Left lung (tissue), 14 donors: ENCODE measurements at places on chromosomes 2 and 18. TPM values are rescaled to one million over a fixed set of nuclear protein-coding genes. Genes with fewer than 3 reads are reported as not detected.

DNA sequence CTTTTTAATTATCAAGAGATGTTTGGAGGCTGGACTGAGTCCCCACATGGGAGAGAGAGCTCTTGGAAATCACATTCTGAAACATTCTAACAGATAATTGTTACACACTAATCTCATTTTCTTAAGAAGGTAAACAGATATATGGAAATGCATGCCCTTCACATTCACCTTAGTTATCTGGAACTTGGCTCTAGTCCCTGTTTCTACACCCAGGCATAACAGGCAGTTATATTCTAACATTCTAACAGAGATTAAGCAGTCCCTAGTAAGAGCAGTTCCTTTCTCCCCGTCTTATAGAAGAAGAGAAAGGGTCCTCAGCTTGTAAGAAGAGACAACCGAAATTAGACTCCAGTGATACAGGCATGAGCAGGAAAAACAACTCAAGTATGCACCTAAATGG lies 385.4 kb downstream of the SOX11 start:
- no peaks in the 10 kb centered on the region for H3K27me3 ChIP-seq
- no peak for DNase-seq
- no peak overlapping the region for H3K27ac ChIP-seq
- H3K4me1 ChIP-seq: no peaks in the 10 kb centered on the region

DNA sequence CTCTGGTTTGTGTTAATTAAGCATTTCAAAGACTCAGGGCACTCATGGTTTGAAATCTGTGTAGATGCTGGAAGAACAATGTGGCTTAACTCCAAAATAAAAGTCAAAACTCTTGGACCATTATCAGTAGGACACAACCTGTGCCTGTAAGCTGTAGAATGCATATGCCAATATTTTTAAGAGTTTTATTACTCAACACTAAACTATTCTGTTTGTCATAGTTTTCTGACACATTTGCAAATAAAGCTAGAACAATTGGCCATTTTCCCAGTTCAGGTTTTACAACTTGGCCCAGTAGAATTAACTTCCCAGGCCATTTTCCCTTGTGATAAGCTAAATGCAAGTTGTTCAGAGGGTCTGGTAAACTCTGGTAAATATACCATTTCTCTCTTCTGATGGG lies 713.1 kb downstream of the CBLN2 start:
- H3K4me3 ChIP-seq: no peak overlapping the region
- no peaks in the 10 kb centered on the region for H3K4me1 ChIP-seq
- no peak for DNase-seq
- H3K36me3 ChIP-seq: no peaks in the 10 kb centered on the region
- H3K27ac ChIP-seq: no peak overlapping the region
- H3K27me3 ChIP-seq: no peaks in the 10 kb centered on the region

- no peak overlapping the region for H3K27ac ChIP-seq
- H3K4me1 ChIP-seq: no peaks in the 10 kb centered on the region
- H3K27me3 ChIP-seq: no peaks in the 10 kb centered on the region
- no peaks in the 10 kb centered on the region for H3K36me3 ChIP-seq
- peak; percentile 83 for DNase-seq
Observed at GRCh38 chr2:121689356-121689755, 40.1 kb upstream of the CLASP1 start.

GRCh38 chr2:172079838-172080640 lies 5.3 kb upstream of the DLX1 start:
- H3K27me3 ChIP-seq: peaks cover 72% of the 10 kb centered on the region
- peak; percentile 78 for DNase-seq
- peaks cover 10% of the 10 kb centered on the region for H3K4me1 ChIP-seq

DNA sequence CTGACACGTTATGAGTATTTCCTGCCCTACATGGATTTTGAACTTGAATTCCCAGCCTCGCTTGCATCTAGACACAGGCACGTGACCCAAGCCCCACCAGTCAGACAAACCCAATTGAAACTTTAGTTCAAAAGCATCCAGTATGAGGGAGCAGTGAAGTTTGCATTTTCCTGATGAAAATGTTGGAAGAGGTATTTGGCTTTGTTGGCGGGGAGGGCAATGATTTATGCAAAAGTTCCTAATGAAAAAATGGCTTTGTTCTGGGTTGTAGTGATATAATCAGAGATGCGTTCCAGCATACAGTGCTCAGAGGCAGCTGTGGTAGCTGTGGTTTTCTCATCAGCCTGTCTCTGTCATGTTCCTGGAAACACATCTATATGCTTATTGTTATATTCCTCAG lies 36.8 kb upstream of the CPS1 start:
- H3K27ac ChIP-seq: no peak overlapping the region
- H3K36me3 ChIP-seq: no peaks in the 10 kb centered on the region
- no peak overlapping the region for H3K4me3 ChIP-seq
- no peaks in the 10 kb centered on the region for H3K27me3 ChIP-seq

DNA sequence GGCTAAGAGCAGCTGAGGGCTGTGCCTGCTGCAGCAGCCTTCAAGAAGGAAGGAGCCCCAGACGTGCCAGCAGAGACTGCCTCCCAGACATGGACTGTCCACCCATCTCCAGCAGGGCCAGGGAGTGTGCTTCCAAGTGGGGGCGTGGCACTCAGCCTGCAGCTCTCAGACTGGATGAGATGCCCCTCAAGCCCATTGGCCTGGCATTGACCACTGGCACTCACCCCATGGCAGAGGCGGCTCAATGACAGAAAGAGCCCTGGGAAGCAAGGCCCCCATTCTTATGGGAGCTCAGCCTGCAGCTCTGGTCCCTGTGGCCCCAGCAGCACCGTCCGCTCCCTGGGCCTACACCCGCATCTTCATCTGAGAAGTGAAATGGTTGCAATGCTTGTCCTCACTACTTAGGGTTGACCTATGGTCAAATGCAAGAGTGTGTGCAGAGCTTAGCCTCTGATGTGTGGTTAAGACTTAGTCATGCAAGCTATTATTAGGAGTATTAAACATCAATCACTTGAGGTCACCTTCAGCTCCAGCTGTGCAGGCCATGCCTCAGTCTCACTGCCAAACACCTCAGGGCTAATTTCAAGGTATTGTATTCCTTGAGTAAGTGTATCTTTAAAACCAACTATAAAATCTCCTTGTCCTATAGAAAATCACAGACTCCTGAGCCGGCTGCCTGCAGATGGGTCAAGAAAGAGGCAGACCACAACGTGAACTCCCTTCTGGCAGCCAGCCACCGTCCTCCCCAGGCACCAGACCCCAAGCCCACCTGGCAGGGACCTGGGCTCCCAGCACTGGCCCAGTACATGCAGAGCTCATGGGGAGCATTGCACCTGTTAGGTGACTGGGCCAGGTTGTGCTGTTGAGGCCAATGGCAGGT lies 194.8 kb downstream of the NDUFA10 start:
- H3K4me1 ChIP-seq: no peaks in the 10 kb centered on the region
- no peak overlapping the region for H3K27ac ChIP-seq
- peak; percentile 53 for DNase-seq
- peaks cover 6% of the 10 kb centered on the region for H3K27me3 ChIP-seq

- no peaks in the 10 kb centered on the region for H3K27me3 ChIP-seq
- H3K4me3 ChIP-seq: no peak overlapping the region
- H3K27ac ChIP-seq: no peak overlapping the region
- no peak for DNase-seq
- no peaks in the 10 kb centered on the region for H3K4me1 ChIP-seq
Observed at GRCh38 chr2:220296174-220296573, 668.7 kb downstream of the SLC4A3 start.

AP1S3 gene
- total RNA-seq: 21.8 TPM

WNT6 gene
- total RNA-seq: not detected

GRCh38 chr2:223076573-223076972 lies 24.6 kb downstream of the KCNE4 start:
- no peak overlapping the region for H3K4me3 ChIP-seq
- DNase-seq: no peak
- H3K36me3 ChIP-seq: no peaks in the 10 kb centered on the region
- no peaks in the 10 kb centered on the region for H3K27me3 ChIP-seq
- no peaks in the 10 kb centered on the region for H3K4me1 ChIP-seq

GRCh38 chr2:508121-508520 lies 169.1 kb downstream of the TMEM18 start:
- H3K27ac ChIP-seq: no peak overlapping the region
- no peaks in the 10 kb centered on the region for H3K27me3 ChIP-seq
- H3K36me3 ChIP-seq: no peaks in the 10 kb centered on the region
- no peak for DNase-seq

- no peak overlapping the region for H3K27ac ChIP-seq
- no peaks in the 10 kb centered on the region for H3K4me1 ChIP-seq
- DNase-seq: peak; percentile 56
Observed at GRCh38 chr2:239533569-239534316, 132.9 kb upstream of the HDAC4 start.

DNA sequence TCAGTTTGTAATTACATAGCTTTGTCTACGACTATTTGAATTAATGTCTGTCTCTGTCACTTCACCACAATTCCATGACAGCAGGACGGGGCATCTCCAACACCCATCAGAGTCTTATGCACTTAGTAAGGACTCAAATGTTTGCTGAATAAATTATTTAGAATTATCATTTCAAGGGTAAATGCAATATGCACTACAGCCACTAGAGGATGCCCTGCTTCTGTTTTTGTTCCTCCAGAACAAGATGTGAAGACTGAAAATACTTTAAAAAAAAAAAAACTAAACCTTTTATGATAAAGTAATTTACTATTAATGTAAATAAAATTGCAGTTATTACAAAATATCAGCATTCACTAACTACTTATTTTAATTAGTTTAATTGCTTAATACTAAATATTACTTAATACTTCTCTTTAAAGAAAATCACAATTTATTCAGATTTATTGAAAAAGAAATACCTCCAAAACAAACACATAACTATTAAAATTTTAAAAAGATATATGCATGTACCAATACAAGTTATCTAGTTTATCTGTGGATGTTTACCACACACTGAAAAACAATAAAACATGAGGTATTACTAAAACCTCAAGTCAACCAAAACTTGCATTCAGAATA lies 3.2 kb downstream of the PIGN start:
- no peaks in the 10 kb centered on the region for H3K27me3 ChIP-seq
- H3K4me3 ChIP-seq: no peak overlapping the region
- peaks cover 4% of the 10 kb centered on the region for H3K4me1 ChIP-seq
- no peaks in the 10 kb centered on the region for H3K36me3 ChIP-seq

GRCh38 chr2:73110168-73111072 lies 2.3 kb downstream of the RAB11FIP5 start:
- no peak overlapping the region for H3K27ac ChIP-seq
- DNase-seq: no peak
- H3K4me3 ChIP-seq: peak overlapping the region; percentile 82

DNA sequence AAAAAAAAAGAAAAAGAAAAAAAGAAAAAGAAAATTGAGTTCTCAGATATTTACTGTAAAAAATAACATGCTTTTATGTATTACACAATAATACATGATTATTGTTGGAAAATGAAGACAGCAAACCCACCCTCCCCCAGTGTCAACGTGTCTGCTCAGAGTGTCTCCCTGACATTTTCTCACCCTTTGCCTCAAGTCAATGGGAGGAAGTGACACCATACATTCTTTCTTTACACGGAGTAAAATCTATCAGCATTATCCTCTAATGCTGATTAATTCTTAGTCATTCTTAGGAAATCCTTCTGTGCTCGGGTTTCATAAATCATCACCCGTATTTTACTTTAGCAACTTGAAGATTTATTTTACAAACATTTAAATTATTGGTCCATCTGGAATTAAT lies 32.0 kb downstream of the CTAGE1 start:
- no peaks in the 10 kb centered on the region for H3K27me3 ChIP-seq
- no peak overlapping the region for H3K27ac ChIP-seq
- no peaks in the 10 kb centered on the region for H3K4me1 ChIP-seq

- H3K4me1 ChIP-seq: no peaks in the 10 kb centered on the region
- DNase-seq: no peak
- no peaks in the 10 kb centered on the region for H3K27me3 ChIP-seq
- H3K27ac ChIP-seq: no peak overlapping the region
- no peaks in the 10 kb centered on the region for H3K36me3 ChIP-seq
Observed at GRCh38 chr2:172697296-172697695, 38.3 kb upstream of the RAPGEF4 start.

DNA sequence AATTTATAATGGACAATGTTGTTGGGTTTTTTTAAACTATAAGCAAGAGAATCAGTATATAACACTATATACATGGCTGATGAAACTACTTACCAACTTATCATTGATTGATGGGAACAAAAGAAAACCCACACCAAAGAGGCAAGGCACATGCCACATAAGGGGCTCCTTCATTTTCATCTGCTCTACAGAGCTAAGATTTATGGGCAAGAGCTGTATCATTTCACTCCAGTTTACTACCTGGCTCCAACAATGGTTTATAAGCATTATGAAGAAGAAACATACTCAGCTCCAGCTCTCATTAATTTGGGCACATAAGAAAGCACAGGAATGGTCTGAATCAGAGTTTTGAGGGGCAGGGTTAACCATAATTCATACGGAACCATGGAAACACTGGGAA lies 283.3 kb downstream of the AGPS start:
- H3K36me3 ChIP-seq: no peaks in the 10 kb centered on the region
- no peak overlapping the region for H3K4me3 ChIP-seq
- H3K27ac ChIP-seq: no peak overlapping the region
- H3K27me3 ChIP-seq: peaks cover 9% of the 10 kb centered on the region

SGPP2 gene
- total RNA-seq: 28.2 TPM

FAP gene
- 25.3 TPM for total RNA-seq
